Aorta (tissue), 5 donors: ENCODE measurements at places on chromosomes 3 and 15. TPM values are rescaled to one million over a fixed set of nuclear protein-coding genes. Genes with fewer than 3 reads are reported as not detected.

DNA sequence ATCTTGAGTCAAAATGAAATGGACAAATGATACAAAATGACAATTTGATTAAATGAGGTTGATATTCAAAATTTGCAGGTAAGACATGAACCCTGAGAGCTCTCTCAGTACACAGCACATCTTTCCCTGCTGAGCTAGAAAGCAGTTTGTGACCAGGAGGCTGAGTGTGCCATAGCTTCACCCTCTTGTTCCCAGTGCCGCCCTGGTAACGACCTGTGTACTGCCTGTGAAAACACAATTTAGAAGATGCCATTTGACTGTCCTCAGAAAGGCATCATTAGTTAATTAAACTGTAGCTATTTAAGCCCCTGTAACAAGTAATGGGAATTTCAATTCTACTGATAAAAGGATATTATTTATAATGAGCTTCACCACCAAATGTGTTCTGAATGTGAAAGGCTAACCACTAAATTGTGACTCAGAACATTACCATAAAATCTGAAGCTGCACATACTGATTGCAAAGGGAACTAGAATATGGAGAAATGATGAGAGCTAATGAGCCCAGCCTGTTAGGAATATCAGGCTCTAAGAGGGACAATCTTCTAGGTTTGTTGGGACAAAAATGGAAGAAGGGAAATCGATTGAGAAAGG is 212.9 kb upstream of the ARPP21 start:
- H3K4me1 ChIP-seq: peaks cover 7% of the 10 kb centered on the region
- no peak for DNase-seq
- H3K27ac ChIP-seq: no peak overlapping the region
- H3K4me3 ChIP-seq: no peak overlapping the region
- H3K27me3 ChIP-seq: no peaks in the 10 kb centered on the region

Gene BFSP2
- total RNA-seq: not detected

DNA sequence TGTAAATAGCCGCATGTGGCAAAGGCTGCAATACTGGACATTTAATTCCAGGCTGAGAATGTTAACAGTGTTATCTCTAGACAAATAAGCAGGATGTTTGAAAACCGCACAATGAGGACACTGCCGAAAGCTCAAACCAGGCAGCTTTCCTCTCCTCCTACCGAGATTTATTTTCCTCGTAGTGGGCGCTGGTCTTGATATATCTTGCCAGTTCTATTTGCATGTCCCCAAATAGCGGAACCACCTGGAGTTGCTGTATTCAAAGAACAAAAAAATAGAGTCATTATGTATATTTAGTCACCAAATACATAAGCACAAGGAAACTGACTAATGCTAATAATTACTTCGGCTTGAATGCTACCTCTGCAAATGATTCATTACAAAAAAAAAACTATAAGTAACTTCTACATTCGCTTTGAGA is 46.5 kb downstream of the CYFIP1 start:
- H3K27me3 ChIP-seq: no peaks in the 10 kb centered on the region
- H3K27ac ChIP-seq: no peak overlapping the region
- no peak for DNase-seq
- peaks cover 5% of the 10 kb centered on the region for H3K36me3 ChIP-seq
- no peak overlapping the region for H3K4me3 ChIP-seq

GRCh38 chr3:5017925-5018531 is 38.8 kb downstream of the BHLHE40 start:
- H3K4me3 ChIP-seq: no peak overlapping the region
- no peaks in the 10 kb centered on the region for H3K27me3 ChIP-seq
- no peaks in the 10 kb centered on the region for H3K36me3 ChIP-seq
- H3K27ac ChIP-seq: peak overlapping the region; percentile 63

Gene PTH1R
- total RNA-seq: 6.6 TPM

DNA sequence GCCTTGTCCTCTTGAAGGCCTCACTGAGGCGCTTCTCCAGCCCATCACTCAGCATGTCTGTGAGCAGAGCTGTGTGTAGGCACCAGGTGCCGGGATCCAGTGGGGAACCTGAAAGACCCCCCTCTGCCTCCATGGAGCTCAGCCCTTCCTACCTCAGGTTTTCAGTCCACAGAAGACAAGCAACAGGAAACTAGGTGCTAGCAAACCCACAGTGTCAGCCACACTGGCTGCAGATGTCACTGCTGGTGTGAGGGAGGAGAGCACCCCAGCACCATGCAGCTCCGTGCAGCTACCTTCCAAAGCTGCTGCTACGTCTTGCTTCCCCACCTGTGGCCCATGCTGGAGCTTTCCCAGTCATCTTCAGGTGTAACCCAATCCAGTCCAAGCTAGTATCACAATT is 17.9 kb downstream of the PSTPIP1 start:
- no peak for DNase-seq
- H3K4me3 ChIP-seq: no peak overlapping the region
- H3K27ac ChIP-seq: no peak overlapping the region

Gene ZFAND6
- 73.7 TPM for total RNA-seq

- no peaks in the 10 kb centered on the region for H3K27me3 ChIP-seq
- H3K27ac ChIP-seq: no peak overlapping the region
- H3K4me1 ChIP-seq: no peaks in the 10 kb centered on the region
- H3K36me3 ChIP-seq: no peaks in the 10 kb centered on the region
- H3K4me3 ChIP-seq: no peak overlapping the region
These were observed 963.4 kb downstream of the ROBO1 start for GRCh38 chr3:78804251-78805037.

DNA sequence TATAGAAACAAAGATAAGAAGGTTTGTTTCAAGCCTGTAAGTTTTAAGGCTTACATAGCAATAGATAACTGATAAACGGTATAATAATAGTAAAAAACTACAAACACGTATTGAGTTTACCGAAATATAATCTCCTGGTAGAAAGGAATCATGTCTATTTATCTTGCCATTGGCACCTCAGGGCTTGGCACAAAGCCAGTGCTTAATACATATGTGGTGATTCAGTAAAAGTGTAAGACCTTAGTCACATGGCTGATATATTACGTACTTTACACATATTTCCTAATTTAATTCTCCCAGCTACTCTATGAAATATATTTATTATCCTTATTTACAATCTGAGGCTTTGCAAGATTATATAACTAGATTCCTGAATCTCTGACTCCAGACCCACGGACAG is 32.0 kb upstream of the SLCO3A1 start:
- no peak overlapping the region for H3K27ac ChIP-seq
- H3K4me3 ChIP-seq: no peak overlapping the region
- no peaks in the 10 kb centered on the region for H3K27me3 ChIP-seq
- no peaks in the 10 kb centered on the region for H3K4me1 ChIP-seq

DNA sequence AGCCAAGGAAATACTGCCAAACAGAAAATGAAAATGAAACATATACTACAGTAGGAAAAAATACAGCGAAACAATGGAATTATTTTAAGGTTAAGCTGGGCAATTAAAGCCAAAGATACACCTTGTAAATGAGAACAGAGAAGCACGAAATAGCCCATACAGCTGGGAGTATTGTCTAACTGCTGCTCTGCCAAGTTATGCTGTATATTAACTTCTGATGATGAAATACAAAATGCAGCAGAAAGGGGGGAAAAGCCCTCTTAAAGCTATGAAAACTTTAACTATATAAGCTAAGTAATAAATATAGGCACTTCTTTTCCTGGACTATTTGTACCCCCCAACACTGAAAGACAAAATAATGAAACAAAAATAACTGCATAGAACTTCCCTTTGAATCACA is 449.0 kb downstream of the FOXP1 start:
- H3K4me1 ChIP-seq: peaks cover 3% of the 10 kb centered on the region
- H3K27ac ChIP-seq: no peak overlapping the region

DNA sequence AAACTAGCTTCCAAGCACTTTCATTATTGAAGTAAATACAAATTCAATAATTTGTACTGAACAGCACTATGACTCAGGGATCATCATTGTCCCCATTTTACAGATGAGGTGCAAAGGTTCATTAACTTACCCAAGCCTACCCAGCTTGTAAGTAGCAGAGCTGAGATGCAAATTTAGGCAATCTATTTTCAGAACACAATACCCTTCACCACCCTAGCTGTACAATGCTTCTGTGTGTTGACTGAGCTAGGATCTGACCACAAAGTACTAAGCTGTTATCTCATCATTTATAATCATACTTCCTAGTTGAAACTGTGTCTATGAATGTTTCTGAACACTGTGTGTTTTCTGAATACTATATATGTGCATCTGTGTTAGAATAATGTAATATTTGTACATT is 3.2 kb upstream of the ILDR1 start:
- H3K36me3 ChIP-seq: no peaks in the 10 kb centered on the region
- H3K27ac ChIP-seq: no peak overlapping the region
- no peaks in the 10 kb centered on the region for H3K4me1 ChIP-seq
- no peaks in the 10 kb centered on the region for H3K27me3 ChIP-seq

Gene SLC7A14
- total RNA-seq: not detected

Gene ACKR4
- 15.5 TPM for total RNA-seq

Gene BTD
- 17.6 TPM for total RNA-seq
